NCI-H1105 (cell line): ENCODE measurements at places on chromosomes 3 and 15.

GRCh38 chr15:98690272-98690950 is 42.1 kb downstream of the IGF1R start:
- DNase-seq, result no peak

- no peak for DNase-seq
Measured at GRCh38 chr15:80324545-80325080, 72.6 kb upstream of the CTXND1 start.

DNA sequence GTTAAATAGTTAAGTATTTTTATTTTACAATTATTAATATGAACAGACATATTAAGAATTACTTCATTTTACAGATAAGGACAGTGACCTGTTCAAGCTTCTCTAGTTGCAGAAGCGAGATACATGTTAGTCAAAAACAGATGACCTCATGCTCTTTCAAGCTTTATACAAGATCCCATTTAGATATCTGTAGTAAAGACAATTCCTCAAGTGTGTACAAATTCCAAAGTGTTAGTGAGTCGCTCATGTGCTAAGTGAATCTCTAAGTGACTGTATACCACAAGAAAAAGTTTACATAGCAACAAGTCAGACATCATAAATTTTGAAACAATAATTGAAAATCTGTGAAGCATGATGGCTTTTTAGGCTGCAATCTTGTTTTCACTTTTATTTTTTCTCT is 293.8 kb downstream of the ROBO1 start:
- DNase-seq, result no peak

GRCh38 chr15:69116391-69116790 is 44.0 kb upstream of the GLCE start:
- no peak for DNase-seq

GRCh38 chr3:13823692-13824091 is 56.2 kb downstream of the WNT7A start:
- DNase-seq, result no peak

DNA sequence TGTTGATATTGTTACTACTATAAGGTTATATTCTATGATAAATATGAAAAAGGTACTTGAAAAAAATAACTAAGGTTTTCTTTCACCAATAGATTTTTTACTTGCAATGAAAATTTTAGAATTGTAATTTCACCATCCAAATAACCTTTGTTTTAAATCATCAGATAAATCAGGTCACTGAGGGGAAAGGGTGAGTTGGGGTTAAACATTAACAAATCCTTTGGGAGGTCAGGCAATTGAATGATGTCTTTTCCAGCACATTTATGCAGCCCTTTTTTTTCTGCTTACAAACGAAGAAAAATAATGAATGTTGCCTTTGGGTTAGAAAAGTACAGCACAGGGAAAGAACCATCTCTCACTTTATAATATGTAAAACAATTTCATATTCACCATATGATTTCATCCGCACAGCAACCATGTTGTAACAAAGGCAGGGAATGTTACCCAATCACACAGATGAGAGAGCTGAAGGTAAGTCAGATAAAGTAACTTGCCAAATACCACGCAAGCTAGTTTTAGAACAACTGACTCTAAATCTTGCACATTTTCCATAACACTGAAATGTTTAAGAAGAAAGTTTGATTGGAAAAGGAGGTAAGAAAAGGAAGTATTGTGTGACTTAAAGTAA is 151.3 kb downstream of the FGF12 start:
- DNase-seq, result no peak

- DNase-seq, result no peak
Measured at GRCh38 chr15:99605490-99605931, 39.7 kb downstream of the MEF2A start.

GRCh38 chr3:180383332-180384020 is 218.5 kb upstream of the TTC14 start:
- DNase-seq, result no peak

DNA sequence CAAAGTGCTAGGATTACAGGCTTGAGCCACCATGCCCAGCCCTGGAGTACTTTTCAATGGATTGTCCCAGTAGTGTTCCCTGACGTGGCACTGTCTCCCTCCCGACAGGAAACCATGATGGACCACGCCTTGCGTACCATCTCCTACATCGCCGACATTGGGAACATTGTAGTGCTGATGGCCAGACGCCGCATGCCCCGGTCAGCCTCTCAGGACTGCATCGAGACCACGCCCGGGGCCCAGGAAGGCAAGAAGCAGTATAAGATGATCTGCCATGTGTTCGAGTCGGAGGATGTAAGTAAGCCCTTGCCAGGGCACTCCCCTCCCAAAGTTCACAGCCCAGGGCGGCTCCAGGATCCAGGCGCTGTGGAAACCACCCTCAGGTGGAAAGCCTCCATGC is 168.1 kb downstream of the NSMCE3 start:
- DNase-seq, result no peak

DNA sequence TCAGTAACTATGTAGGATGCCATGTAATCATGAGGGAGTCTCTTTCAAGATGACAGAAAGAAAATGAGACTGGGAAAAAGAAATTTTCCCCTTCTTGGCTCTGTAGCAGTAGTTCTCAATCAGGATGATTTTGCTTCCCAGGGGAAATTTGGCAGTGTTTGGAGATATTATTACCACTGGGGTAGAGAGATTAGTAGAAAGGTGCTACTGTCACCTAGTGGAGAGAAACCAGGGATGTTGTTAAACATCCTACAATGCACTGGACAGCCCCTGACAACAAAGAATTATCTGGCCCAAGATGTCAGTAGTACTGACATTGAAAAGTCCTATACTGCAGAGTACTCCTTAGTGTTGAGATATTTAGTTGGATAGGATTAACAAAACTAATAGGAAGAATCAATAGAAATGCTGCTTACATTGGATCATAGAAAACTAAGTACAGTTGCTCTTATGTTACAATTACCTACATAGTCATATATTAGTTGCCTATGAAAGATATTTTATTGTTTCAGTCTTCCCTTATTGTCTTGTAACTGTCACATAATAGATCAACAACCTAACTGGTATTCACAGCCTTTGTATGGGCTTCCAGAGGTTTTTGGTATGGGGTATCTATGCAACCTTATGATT is 433.3 kb downstream of the RAP2B start:
- peak; percentile 40 for DNase-seq

DNA sequence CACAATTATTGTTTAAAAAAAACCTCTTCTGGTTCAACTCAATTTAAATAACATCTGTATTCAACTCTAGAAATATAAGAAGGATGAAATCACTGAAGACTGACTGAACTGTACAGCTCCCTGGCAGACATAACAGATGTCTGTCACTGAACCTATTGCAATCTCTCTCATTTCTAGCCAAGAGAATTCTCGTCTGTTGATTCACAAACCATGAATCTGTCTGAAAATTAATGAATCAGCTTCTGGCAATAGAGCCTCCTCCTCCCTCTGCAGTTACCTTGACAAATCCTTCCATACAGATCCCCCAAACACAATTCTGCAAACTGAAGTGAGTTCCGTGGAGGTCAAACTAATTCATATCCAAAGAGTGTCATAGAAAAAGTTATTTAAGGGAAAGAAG is 561.4 kb downstream of the PYDC2 start:
- DNase-seq, result no peak

DNA sequence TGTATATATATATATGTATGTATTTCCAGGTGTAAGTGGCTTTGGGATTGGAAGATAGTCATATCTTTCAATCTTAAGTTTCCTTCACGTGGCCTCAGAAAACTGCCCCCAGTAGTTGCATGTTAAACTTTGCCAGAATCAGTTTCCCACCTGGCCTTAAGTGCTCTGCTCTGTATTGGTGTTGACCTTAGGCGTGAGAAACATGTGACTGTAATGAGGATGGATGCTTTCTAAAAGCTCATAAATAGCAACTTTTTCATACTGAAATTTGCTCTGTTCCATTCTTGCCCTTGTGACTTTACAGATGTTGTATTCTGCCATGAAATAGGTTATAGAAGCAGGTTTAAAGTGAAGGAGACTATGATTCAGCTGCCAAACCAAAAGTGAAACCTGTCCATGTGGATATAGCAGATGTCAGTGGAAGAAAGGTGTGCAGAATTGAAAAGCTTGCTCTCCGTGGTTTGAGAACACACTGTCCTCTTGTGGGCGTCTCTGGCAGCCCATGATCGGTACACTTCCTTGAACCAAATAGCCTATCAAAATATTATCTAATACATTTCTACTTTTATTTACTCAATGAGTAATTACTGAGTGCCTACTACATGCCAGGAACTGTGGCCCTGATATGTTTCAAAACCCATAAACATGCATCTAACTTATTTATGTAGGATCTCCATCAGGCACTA is 15.8 kb downstream of the SCG5 start:
- no peak for DNase-seq

GRCh38 chr15:70853973-70854665 is at the start of gene LARP6:
LARP6 (minus strand) TSS chr15:70854157; CDS start chr15:70854088, 69 bp downstream.
- peak; percentile 63 for DNase-seq

DNA sequence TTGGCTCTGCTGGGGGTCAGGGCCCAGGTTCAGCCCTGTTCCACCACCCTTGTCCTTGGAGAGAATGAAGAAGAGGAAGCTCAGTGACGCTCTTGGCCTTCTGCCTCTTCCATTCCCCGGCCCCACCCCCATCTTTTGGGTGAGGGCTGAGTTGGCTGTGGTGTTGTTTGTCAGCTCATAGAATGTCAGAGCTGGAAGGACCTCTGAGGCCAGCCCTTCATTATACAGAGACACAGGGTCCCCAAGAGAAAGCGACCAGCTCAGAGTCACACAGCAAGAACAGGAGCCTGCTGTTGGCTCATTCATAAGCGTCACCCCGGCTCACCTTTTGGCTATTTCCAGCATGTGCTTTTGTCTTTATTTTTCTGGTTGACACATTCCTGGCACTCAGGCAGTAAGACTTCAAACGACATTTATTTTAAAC is 68.2 kb downstream of the AAGAB start:
- DNase-seq, result no peak

GRCh38 chr3:278300-279064 is 81.9 kb downstream of the CHL1 start:
- no peak for DNase-seq

GRCh38 chr15:88828791-88829190 is 25.6 kb downstream of the ACAN start:
- DNase-seq, result no peak

DNA sequence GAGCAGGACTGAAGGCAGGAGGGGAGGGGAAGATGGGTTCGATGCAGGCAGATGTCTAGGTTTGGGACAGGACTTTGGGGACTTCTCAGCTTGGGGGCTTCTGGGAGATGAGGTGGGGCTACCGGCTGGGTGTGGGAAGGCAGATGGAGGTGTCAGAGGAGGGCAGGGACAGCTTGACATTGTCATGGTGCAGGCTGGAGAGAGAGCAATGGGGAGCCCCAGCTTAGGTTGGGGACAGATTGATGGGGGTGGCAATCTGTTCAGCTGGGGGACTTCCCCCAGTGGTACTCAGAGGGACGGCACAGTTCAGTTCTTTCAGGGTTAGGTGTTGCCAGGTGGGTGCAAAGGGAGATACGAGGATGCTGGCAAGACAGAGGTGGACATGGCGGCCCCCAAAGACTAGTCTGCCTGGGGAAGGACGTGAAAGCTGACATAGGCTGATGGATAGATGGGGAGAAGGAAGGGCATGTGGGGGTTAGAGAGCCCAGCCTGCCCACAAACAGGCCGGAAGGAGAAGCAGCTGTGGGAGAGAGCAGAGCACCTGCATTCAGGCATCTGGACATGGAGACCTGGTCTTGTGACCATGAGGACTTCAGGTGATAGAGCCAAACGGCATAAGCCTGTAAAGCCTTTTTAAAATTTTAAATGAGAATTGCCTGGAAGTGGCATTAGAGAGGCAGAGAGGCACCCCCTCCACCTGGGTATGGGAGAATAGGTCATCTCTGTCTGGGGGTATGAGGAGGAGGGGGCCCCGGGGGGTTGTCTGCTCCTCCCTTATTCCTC is 21.1 kb downstream of the ACAA1 start:
- no peak for DNase-seq

- no peak for DNase-seq
Measured at GRCh38 chr3:108329947-108330346, 33.6 kb downstream of the HHLA2 start.

DNA sequence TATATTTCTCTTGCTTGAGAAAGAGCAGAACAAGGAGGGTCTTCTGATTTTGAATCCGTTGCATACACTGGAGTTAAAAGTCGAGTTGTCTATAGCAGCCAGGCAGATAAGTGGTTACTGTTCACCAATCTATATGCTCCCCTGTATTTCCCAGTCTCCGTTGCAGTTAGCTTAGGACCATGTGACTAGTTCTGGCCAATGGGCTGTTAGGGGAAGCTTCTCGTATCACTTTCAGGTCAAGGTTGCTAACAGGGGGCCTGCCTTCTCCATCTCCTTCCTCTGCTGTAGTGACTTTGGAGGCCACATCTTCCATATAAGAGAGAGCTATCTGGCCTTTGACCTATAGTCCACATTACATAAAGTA is 188.5 kb upstream of the KBTBD8 start:
- no peak for DNase-seq

DNA sequence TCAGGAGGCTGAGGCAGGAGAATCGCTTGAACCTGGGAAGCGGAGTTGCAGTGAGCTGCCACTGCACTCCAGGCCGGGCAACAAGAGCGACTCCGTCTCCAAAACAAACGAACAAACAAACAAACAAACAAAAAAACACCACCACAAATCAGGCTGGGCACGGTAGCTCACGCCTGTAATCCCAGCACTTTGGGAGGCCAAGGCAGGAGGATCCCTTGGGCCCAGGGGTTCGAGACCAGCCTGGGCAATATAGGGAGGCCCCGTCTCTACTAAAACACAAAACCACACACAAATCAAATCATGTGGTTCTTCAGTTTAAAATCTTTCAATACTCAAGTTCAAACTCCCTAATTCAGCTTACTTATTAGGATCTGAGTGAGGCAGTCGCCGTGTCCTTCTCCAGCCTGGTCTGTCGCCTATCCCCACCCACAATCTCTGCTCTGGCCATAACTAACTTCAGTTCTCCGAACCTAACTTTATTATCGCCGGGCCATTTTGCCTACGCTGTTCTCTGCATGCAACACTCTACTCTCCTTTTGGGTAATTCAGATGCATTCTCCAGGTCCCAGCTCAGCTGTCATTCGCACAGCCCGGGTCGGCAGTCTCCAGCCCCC is 660 bp upstream of the RTF1 start:
- DNase-seq, result no peak

DNA sequence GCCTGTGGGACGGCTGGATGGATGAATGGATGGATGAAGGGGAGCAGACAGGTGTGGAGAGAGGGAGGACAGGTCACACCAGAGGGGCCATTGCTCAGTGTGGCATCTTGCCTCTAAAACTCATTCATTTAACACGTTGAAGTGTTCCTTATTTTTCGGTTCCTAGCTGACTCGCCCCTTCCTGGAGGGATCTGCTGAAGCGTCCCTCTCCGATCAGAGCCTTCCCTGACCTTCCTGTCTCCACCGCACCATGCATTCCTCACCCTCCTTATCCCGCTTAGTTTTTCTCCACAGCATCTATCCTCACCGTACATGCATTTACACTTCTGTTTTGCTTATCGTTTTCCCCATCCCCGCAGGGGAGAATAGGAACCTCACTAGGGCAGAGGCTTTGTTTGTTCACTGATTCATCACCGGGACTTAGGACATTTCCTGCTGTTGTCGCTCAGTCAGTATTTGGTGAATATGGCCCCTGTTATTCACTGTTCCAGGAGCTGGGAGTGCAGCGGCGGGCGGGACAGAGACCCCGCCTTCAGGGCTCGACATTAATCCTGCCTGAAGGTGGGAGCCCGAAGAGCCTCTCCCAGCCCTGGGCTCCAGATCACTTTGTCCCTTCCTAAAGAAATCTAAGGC is 32.0 kb downstream of the FOXL2 start:
- no peak for DNase-seq
